Colonic mucosa (tissue), 4 donors: ENCODE measurements at places on chromosomes 13 and 19. TPM values are rescaled to one million over a fixed set of nuclear protein-coding genes. Genes with fewer than 3 reads are reported as not detected.

The TUBB4A gene
- 0.44 TPM for total RNA-seq

DNA sequence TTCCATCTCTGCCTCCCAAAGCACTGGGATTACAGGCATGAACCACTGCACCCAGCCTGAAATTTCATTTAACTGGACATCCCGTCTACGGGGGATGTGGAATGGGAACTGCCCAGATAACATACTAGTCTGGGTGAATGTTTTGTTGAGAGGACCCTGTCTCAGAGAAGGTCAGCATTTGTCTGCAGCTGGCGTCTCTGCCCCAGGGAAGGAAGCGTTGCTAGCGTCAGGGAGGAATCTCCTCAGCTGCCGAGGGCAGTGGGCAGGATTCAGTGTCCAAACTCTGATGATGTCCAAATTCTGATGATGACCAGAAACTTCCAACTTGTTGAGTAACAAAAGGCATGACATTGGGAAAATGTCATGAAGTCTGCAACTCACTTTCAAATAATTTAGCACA, 3.1 kb downstream of the NXNL1 start:
- no peak for DNase-seq
- H3K36me3 ChIP-seq, result no peaks in the 10 kb centered on the region
- H3K27me3 ChIP-seq, result peaks cover 18% of the 10 kb centered on the region
- no peak overlapping the region for H3K4me3 ChIP-seq
- H3K4me1 ChIP-seq, result no peaks in the 10 kb centered on the region
- no peak overlapping the region for H3K27ac ChIP-seq

GRCh38 chr13:112580912-112581311, 7.0 kb downstream of the TUBGCP3 start:
- no peaks in the 10 kb centered on the region for H3K36me3 ChIP-seq
- no peak for DNase-seq
- H3K27me3 ChIP-seq, result no peaks in the 10 kb centered on the region

- H3K4me3 ChIP-seq, result no peak overlapping the region
- no peak overlapping the region for H3K27ac ChIP-seq
- H3K4me1 ChIP-seq, result no peaks in the 10 kb centered on the region
- H3K27me3 ChIP-seq, result no peaks in the 10 kb centered on the region
- no peak for DNase-seq
- H3K36me3 ChIP-seq, result no peaks in the 10 kb centered on the region
These were observed 135.8 kb downstream of the SHISA2 start for GRCh38 chr13:25915840-25916518.

- no peak overlapping the region for H3K27ac ChIP-seq
- H3K4me3 ChIP-seq, result no peak overlapping the region
- H3K4me1 ChIP-seq, result no peaks in the 10 kb centered on the region
These were observed 614.6 kb upstream of the SPRY2 start for GRCh38 chr13:80955501-80955900.

The ACER1 gene
- not detected for total RNA-seq

GRCh38 chr19:45097776-45098520, 5.0 kb downstream of the PPP1R37 start:
- DNase-seq, result peak; percentile 48
- H3K4me3 ChIP-seq, result no peak overlapping the region
- no peak overlapping the region for H3K27ac ChIP-seq
- H3K4me1 ChIP-seq, result peaks cover 18% of the 10 kb centered on the region
- no peaks in the 10 kb centered on the region for H3K36me3 ChIP-seq

GRCh38 chr13:80342471-80343371, 1.8 kb upstream of the SPRY2 start:
- peak overlapping the region; percentile 55 for H3K4me3 ChIP-seq
- H3K36me3 ChIP-seq, result no peaks in the 10 kb centered on the region
- no peaks in the 10 kb centered on the region for H3K27me3 ChIP-seq
- DNase-seq, result peak; percentile 89
